ENCODE measurements at places on chromosomes 7 and 10.

- DNase-seq: no peak
Measured at GRCh38 chr7:10521306-10521705, 452.4 kb upstream of the PHF14 start.

GRCh38 chr10:83165265-83165664 is 974.0 kb upstream of the GHITM start:
- DNase-seq: no peak

- DNase-seq: no peak
Measured at GRCh38 chr7:22935269-22935668, 78.7 kb downstream of the HYCC1 start.

DNA sequence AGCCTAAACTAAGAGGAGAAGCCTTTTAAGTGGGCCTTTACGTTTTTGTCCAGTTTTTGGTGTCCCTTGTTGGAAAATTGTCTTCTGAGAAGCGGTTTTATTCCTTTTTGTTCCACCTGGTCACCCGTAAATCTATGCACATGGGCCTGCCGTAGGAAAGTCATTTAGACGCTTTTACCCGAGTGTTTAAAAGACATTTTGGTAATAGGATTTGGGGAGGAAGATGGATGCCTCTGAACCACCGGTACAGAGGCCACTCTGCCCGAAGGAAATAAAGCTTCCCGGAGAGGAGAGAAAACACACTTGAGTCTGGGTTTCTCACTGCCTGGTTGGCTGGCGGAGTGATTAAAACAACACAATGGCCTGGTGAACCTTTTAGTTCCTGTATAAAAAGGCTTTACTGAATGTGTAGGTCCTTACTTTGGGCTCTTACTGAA is 760 bp downstream of the THNSL1 start:
- DNase-seq: peak; percentile 16

DNA sequence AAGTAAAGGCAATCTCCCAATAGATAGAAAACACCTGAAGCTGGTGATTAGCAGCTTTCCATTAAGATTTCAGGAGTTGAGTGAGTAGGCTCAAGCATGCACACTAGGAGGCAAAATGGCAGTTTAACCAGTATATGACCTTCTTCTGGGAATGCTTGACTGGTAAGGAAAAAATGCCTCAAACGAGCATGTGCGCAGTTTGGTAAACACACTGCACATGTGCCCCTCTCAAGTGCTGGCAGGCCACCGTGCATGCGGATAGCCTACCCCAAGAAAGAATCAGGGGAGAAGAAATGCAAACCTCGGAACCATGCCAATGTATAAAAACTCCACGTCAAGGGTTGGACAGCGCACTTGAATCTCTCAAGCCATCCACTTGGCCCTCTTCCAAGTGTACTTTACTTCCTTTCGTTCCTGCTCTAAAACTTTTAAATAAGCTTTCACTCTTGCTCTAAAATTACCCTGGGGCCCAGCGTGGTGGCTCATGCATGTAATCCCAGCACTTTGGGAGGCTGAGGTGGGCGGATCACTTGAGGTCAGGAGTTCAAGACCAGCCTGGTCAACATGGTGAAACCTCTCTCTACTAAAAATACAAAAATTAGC is 98.8 kb upstream of the CDK1 start:
- DNase-seq: no peak

DNA sequence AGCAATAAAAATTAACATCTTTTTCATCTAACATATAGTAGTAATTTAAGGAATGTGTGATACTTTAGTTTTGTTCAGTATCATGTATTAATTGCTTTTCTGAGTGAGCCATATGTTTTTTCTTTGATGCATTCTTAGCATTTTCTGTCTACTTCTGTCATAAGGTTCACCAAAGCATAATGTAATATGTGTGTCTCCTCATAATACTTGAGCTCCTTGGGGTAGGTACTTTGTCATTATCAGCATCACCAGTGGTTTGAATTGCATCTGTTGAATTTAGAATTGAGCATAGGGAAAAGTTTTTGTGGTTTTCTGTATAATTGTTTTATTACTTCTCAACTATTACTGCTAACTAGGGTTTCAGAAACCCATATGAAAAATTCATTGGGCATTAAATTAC is 26.5 kb downstream of the VPS50 start:
- no peak for DNase-seq

GRCh38 chr7:103343758-103344452 is 662 bp downstream of the DNAJC2 start:
- DNase-seq: peak; percentile 18

DNA sequence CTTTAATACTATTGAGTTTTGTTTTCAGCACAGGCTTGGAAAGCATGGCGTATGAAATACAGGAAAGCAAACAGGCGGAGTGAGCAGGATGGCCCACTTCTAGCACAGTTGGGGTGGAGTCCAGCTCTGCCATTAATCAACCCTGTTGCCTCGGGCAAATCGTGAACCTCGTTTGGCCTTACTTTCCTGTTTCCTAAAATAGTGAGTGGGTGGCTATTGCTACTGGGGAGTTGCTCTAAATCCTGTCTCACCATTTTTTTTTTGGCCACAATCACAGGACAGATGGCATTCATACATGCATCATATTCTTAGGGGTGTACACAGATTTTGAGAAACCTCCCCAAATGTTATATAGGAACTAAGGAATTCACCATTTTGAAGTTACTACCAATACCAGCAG is 157.8 kb downstream of the ANLN start:
- no peak for DNase-seq

DNA sequence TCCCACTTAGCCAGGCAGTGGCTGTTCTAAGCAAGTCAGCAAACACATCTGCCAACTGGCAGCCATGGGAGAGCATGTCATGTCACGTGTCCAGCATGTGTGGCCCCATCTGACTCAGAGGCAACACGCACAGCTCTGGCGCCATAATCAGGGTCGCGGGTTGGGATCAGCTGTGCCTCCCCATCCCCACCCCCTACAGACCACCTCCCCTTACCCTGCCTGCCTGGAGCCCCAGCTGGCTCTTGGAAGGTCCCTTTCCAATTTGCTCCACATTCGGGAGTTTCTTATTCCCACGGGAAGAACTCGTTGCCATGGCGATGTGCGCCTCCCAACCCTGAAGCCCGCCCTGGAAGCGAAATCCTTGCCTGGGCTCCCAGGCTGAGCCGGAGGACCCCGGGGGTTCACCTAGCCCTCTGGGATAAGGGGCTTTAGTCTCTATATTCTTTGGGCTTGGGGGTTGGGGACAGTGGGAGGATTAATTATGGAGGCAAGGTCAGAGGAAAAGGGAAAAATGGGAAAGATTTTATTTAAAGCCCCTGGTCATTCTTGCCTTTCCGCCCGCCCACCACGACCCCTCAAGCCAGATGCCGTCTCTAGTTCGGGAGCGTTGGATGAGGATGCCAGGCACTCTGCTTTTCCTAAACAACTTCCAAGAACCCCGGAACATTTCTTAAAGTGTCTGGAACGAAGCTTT is 283.7 kb downstream of the ZEB1 start:
- no peak for DNase-seq

DNA sequence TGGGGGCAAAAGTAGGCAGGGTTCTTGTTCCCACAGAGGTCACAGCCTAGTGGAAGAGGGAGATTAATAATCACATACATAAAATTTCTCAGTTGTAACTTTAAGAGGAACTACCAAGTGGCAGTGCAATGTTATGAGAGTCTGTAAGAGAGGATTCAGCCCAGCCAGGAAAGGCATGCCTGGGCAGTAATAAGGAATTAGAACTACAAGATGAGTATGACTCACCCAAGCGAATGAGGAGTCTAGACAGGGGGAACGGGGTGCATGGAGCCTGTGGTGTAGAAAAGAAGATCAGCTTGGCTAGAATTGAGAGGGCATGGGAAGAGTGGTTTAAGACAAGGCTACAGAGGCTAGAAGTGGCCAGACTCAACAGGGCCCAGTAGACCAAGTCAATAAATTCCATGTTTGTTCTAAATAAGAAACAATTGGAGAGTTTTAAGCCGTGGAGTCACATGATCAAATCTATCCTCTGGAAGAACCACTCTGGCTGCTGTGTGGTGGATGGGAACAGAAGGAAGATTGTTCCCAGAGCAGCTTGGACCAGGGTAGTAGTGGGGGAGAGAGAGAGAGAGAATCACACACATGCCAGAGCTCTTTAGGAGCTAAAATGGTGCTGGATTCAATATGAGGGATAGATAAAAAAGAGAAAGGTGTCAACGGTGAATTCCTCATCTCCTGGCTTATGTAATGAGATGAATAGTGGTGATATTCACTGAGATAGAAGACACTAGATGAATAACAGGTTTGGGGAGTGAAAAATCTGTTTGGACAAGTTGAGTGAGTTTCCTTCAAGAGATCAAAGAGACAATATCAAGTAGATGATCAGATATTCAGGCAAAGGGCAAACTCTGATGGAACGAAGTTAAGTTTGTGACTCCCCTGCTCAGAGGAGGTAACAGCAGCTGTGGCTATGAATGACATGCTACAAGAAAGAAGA is 265.1 kb downstream of the FGFR2 start:
- DNase-seq: no peak

DNA sequence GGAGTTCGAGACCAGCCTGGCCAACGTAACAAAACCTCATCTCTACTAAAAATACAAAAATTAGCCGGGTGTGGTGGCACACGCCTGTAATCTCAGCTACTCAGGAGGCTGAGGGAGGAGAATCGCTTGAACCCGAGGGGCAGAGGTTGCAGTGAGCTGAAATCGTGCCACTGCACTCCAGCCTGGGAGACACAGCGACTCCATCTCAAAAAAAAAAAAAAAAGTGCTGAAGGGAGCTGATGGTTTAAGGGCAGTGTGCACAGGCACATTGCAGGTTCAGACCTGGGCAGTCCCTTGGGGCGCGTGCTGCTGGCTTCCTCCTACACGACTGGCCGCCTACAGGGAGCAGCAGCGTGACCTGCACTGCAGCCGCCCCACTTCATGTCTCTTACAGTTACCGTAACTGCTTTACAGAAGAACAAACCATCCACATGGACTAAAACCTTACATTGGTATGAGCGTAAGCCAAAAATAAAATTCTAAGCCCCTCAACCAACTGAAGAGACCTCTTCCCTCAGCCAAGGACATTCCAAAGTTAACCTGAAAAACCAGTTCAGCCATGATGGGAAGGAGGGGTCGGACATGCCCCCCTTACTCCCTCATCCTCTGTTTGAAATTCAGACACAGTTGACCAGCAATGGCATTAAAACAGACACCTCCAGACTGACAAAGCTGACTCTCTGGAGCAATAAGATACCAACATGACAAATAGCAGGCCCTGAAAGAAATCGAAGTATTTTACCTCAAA is 262.2 kb downstream of the ZMYND11 start:
- DNase-seq: no peak

- DNase-seq: no peak
Measured at GRCh38 chr10:69817078-69817581, 15.4 kb downstream of the COL13A1 start.

GRCh38 chr7:69757528-69757927 is 159.3 kb downstream of the AUTS2 start:
- no peak for DNase-seq

- no peak for DNase-seq
Measured at GRCh38 chr10:126661841-126662515, 8.5 kb downstream of the C10orf90 start.

DNA sequence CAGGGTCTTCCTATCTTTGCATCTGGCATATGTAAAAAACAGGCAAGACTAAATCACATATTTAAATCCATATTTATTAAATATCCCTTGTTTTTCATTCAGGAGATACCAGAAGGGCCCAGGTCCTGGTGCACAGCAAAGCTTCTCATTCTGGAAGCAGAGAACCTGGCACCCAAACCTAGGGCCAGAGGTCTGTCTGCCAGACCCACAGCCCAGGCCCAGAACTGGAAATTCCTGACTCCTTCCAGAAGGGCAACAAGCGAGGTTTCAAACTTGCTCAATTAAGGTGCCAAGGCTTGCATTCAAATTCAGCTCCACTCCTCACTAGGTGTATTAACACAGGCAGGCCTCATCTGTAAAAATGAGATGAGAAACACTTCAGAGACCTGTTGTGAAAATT is 4.2 kb upstream of the MYO1G start:
- no peak for DNase-seq

GRCh38 chr10:49550563-49550962 is 11.6 kb upstream of the ERCC6 start:
- no peak for DNase-seq

DNA sequence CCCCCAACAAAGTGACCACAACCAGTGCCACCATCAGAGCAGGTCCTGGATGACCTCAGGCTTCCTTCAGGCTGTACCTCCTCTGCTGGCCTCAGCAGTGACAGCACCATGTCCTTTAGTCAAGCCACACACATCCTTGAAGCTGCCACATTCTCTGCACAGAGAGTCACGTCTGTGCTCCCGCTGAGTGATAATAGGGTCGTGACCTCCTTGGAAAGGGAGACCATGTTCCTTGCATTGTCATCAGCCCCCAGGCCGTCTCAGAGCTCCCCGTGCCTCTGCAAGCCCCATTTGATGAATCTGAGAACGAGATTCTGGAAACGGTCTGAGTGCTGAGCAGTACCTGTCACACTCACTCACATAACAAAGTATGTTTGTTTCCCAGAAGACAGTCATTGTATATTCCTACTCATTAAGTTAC is 106.5 kb upstream of the PRR15 start:
- no peak for DNase-seq

DNA sequence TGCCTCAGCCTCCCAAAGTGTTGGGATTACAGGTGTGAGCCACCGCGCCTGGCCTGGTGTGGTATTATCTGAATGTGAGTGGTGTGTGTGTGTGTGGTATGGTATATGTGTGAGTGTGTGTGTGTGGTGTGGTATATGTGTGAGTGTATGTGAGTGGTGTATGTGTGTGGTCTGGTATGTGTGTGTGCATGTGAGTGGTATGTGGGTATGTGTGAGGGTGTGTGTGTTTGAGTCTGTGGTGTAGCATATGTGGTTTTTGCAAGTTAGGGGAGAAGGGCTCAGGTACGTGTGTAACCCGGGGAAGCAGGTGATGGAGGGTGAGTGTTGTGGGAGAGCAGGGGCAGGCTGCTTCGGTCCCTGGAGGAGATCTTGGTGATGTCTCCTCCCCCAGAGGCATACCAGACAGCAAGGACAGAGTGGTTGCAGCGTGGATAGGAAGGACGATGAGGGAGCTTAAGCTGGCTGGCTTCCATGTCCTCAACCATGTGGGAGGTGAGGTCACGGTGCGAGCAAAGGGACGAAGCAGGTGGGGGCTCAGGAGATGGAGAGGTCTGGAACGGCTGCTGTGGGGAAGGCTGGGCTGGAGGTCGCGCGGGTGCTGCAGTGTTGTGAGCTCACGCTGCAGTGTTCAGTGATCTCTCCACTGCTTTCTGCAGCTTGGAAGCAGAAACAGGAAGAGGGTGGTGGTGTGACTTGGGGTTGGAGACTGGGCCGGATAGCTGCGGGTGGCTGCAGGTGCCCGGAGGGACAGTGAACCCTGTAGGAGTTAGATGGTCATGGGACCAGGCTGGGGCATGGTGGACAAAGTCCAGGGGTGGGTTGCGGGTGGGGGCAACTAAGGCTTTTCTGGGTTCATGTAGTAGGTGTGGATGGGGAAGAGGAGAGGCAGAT is 5.0 kb downstream of the ZYX start:
- DNase-seq: no peak

DNA sequence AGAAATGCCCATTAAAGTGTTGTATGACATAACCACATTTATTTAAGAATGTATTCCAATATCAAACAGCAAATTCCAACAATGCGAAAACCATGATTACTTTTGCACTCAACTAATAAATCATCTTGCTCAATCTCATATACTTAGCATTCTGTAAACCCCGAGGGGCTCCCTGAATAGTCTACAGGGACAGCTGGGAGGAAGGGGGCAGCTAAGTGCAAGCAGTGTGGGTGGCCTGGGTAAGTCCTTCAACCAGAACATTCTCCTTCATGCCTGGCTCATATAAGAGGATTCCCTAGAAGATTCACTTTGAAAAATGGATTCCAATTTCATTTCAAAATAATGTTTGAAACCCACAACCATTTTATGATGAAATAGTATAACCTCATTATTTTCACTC is 355.5 kb downstream of the CDC14C start:
- no peak for DNase-seq

GRCh38 chr7:26437003-26437532 is 145.4 kb downstream of the SNX10 start:
- DNase-seq: no peak

Measured in HEK293T (cell line).